Muscle of leg (tissue), 16 donors: ENCODE measurements at places on chromosomes 12 and 14. TPM values are rescaled to one million over a fixed set of nuclear protein-coding genes. Genes with fewer than 3 reads are reported as not detected.
A peak's percentile ranks its signal among the peaks of the same experiment; 100 is the strongest.

DNA sequence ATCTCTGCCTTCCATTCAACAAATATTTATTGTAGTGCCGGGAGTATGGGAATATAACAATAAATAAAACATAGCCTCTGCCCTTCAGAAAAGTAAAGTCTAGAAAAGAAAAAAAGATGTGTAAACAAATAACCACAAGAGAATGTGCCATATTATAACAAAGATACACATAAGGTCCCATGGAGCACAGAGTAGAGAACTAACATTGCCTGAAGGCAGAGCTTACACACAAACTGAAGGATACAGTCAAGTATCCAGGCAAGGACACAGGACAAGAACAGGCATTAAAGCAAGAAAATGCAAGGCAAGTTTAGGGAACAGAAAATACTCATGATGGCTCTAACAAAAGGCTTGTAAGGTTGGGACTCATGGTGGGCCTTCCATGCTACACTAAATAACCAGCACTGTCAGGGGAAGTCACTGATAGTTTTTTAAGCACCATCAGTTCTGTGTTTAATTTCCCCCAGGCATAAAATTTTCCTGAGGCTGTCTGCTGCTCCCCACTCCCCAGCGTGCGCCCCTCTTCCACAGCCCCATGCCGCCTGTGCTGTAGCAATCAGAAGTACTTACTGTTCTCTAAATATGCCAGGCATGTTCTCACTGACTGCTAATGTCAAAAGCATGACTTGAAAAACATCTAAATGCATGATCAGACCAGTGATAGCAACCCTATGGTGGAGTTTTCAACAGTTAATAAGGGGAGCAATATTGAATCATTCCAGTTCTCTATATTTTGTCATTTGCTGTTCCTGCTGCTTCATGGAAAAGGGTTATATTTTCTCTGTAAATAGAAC lies 77.8 kb downstream of the ANKS1B start:
- DNase-seq, result no peak

GRCh38 chr14:76653875-76654572 lies 107.2 kb upstream of the VASH1 start:
- DNase-seq, result no peak

DNA sequence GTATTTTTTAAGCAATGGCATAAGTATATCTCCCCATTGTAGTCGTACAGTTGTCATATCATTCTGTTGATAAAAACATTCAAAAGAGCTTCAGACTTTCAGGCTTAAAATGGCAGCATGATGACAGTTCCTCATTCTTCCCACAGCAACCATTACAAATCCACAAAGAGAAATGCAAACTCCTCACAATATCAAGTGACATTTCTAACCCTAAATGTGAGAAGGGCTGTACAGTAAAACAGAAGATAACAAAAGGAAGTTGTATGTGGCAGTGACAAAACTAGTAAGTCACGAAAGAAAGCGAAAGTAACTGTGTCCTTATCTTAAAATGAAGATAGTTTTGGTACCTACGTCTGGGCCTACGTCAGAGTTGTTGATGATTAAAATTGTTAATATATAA lies 46.7 kb downstream of the GXYLT1 start:
- peak; percentile 25 for DNase-seq

GRCh38 chr14:63551332-63551731 lies 8.2 kb upstream of the PPP2R5E start:
- DNase-seq, result no peak

GRCh38 chr12:75578546-75578945 lies 67.1 kb upstream of the KRR1 start:
- DNase-seq, result no peak

GRCh38 chr14:96617635-96618034 lies 115.5 kb downstream of the PAPOLA start:
- no peak for DNase-seq

GRCh38 chr14:33676135-33676566 lies 274.7 kb downstream of the EGLN3 start:
- DNase-seq, result peak; percentile 39

- DNase-seq, result no peak
Measured at GRCh38 chr14:41051801-41052200, 554.9 kb upstream of the LRFN5 start.

GRCh38 chr14:94469261-94469660 lies 6.7 kb downstream of the SERPINA9 start:
- no peak for DNase-seq

- peak; percentile 9 for DNase-seq
Measured at GRCh38 chr12:1691123-1692007, 495 bp downstream of the ADIPOR2 start.

DNA sequence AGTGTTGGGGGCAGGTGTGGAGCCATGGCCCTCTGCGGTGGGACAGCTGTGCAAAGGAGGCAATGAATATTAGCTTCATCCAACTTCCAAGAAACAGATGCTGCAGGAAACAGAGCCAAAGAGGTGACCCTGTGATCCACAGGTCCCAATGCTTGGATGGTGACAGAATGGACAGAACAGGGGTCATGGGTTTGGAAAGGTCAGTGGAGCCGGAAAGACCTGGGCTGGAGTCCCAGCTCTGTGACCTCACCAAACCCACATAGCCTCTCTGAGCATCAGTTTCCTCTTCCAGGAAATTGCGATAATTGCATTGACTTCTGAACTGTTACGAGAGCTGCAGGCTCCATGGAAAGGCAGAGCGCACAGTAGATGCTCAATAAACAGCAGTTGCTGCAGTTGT lies 110.2 kb upstream of the GSC start:
- peak; percentile 48 for DNase-seq

DNA sequence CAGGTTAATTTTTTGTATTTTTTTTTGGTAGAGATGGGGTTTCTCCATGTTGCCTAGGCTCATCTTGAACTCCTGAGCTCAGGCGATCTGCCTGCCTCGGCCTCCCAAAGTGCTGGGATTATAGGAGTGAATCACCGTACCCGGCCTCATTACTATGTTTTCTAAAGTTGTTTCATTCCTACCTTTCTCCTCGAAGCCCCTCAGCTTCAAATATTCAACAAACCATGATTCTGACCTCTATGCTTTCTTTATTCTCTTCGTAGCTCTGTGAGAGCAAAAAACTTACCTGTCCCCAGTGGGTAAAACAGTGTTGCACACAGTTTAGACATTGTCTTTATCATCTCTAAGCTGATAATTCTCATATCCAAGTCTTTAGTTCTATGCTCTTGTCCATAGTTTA lies 26.2 kb upstream of the MDM2 start:
- DNase-seq, result no peak

- DNase-seq, result peak; percentile 61
Measured at GRCh38 chr12:57118711-57119271, 7.6 kb upstream of the STAT6 start.

DNA sequence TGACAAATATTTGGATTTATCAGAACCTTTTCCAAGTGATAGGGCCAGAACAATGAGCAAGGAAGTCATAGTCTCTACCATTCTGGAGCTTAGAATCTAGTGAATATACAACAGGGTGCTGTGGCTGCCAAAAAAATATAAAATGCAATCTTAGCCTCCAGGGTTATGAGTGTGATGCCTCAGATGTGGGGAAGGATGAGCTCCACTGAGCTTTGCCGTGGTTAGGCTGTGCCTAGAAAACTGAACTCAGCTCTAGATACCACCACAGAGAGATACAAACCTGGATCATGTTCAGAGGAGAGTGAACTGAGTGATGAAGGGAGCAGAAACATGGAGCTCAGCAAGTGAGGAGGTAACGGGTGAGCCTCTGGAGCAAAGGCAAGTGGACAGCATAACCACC lies 138.1 kb upstream of the HIF1A start:
- no peak for DNase-seq

The GALC gene
- polyA plus RNA-seq, result 20.1 TPM

The PYGL gene
- 41.4 TPM for polyA plus RNA-seq

The FOXG1 gene
- 0.05 TPM for polyA plus RNA-seq

The RAD51B gene
- 6.5 TPM for polyA plus RNA-seq

The SCYL2 gene
- 33.8 TPM for polyA plus RNA-seq

The PLEKHG7 gene
- 3.2 TPM for polyA plus RNA-seq

The ANKRD9 gene
- polyA plus RNA-seq, result 21.0 TPM
